GM12892 (cell line): ENCODE measurements at places on chromosomes 11 and 22.

DNA sequence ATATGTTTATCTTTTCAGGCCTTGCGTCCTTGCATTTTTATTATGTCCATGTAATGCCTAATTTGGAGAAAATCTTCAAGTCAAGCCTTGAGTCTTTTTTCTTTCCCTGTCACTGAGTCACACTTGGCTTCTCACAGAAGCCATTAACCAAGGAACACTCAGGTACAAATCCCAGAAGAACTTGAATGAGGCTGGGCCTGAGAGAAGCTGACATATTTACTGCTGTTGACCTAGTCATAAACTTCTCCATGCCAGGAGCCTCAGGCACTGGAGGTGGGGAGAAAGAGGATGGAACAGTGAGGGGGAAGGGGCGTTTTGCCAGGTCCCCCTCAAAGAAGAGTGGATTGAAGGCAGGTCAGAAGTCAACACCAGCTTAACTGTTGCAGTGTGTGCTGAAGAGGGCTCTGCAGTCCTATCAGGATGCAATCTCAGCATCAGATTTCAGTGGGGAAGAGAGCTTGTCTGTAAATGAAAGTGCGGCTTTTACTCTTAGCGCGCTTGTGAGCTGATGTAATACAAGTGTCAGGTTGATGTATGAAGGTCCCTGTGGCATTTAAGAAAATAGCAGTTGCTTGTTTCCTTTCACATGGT, 526.0 kb downstream of the ETS1 start:
- DNase-seq, result no peak

DNA sequence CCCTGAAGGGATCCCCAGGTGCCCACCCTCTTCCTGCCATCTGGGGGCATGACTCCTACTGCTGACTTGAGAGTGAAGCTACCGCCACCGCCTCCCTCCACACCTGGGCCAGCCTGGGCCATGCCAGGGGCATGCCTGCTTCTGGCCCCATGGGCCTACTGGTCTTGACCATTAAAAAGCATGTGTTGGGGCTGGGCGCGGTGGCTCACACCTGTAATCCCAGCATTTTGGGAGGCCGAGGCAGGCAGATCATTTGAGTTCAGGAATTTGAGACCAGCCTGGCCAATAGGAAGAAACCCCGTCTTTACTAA, 37.7 kb upstream of the CCDC188 start:
- DNase-seq, result no peak

DNA sequence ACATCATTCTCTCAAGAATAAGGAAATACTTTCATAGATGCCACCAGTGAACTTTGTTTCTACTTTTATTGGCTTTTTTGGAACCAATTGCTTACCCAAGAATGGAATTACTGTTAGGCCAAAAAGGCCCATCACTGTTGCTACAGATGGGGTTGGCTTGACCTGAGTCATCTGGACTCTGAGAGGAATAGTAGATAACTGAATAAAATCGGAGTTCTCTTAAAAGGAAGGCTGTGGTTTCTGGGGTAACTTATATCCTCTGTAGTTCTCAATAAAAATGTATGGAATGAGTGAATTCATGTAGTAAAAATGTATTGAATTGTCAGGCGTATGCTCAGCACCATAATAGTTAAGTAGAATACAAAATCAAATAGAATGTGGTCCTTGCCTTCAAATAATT, 56.6 kb downstream of the ARHGEF12 start:
- DNase-seq, result no peak

DNA sequence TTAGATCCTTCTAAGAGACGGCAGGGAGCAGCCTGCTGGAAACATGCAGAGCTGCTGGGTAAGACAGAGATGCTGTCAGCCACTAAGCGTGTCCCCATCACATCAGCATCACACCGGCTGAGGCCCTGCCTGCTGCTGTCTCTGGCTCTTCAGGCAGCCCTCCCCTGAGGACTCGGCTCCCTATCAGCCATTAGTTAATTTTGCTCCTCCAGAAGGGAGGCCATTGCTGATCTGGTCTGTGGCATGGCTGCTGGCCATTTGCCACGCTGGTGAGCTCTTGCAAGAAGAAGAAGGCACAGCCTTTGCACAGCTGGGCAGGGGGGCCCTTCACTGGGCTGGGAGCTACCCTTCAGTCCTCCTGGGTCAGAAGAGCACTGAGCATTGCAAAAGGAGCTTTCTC, 131.2 kb upstream of the PARVA start:
- no peak for DNase-seq

- DNase-seq, result no peak
These were observed 19.9 kb downstream of the ANO1 start for GRCh38 chr11:70097783-70098563.

GRCh38 chr11:2703363-2704141, 3.8 kb upstream of the KCNQ1OT1 start:
- DNase-seq, result no peak

GRCh38 chr11:46306296-46306853, 28.9 kb downstream of the CREB3L1 start:
- no peak for DNase-seq

DNA sequence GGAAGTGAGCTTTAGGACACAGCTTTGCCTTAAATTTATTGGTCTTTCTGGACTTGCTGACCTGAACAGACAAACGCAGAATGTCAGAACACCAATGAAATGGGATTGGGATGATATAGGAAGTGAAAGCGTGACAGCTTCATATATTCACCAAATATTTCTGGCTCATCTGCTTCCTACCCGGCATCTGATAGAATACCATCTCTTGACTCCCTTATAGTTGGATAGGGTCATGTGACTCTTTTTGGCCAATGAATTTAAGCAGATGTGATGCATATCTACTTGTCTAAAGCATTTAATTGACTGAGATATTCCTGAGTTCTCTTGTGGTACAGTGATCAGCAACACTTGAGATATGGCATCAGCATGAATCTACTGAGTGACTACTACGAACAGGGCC, 2.5 kb upstream of the CAPRIN1 start:
- no peak for DNase-seq

DNA sequence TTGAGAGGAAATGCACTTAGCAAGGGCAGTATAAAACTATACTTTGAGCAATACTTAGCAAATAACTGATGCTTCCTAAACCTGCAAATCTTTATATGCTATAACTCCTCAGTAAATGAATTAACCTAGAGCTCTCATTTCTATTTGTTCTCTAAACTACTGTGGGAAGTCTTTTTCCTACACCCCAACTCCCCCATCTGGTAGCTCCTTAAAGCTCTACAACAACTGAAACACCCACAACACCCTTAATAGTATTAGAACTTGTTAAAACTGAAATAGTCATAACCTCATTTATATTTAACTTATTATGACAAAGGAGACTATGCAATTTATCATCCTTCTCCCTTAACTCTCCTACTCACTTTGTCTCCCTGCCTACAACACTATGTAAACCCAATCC, 43.4 kb downstream of the GUCY1A2 start:
- no peak for DNase-seq

GRCh38 chr11:12983336-12983735, 25.8 kb upstream of the RASSF10 start:
- no peak for DNase-seq

DNA sequence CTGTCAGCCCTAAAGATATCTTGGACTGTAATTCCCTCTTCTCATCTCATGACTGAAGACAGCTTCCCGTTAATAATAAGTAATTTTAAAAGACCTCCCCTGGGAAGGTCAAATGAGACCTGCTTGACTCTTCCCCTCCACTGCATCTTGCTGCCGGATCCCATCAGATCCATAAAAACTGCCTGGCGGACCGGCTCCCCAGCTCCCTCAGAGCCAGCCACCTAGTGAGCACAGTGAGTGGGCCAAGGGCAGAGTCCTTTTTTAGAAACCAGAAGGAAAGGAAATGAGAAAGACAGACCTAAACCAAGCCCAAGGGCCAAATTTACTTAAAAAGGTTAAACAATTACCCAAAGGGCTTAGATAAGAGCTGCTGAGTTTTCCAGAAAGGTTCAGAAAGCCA, 595.3 kb downstream of the OPCML start:
- no peak for DNase-seq

DNA sequence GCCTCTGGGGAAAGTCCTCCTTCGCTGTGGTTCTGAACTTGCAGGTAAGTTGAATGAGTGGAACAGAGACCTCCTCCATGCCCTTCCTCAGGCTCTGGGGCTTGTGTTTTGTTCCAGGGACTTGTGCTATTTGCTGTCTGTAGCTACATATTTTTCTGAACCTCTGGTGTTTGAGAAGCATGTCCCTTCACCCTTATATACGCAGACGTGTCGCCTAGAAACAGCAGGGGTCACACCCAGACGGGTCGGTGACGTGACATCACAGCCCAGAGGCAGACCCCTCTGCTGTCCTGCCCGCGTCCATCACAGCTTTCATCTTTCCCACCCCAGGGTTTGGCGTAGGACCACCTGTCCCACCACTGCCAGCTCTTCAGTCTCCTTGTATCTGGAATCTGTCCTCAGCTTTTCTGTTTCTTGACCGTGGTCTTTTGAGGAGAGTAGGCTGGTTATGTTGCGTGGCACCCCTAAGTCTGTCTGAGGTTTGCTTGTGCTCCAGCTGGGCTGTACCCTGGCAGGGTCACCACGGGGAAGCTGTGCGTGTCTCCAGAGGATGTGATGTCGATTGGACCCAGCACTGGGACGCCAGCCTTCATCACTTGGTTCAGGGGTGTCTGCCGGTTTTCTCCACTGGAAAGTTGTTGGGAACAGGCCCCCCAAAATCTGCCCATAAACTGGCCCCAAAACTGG, 13.4 kb upstream of the MUC5B start:
- DNase-seq, result no peak

DNA sequence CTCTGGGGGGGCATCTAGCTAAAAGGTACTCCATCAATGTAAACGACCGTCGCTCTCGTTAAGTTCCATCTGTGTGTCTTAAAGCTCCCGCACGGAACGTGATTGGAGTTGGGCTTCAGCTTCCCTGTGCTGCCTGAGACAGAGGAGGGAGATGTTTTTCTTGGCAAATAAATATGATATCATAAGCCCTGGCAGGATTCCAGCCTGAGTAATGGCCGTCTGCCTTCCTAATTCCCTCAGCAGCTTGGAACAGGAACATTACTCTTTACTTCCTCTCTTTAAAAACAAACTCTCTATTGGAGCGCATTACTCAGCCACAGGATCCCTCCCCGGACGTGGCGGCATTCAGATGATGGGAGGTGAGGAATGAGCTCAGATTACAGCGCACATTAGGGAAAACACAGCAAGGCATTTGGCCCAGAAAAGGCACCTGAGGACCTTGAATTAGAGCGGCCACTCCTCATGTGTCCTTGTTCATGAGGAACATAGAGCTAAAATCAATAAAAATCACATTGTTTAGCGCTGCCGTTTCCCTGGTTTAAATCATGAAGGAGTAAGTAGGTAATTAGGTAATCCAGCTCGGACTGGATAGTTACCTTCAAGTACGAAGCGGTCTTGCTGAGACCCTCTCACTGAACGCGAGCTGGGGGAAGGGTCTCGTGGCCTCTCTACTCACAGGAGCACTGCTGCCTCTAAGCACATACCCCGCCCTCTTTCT, 230.4 kb downstream of the ST3GAL4 start:
- no peak for DNase-seq

DNA sequence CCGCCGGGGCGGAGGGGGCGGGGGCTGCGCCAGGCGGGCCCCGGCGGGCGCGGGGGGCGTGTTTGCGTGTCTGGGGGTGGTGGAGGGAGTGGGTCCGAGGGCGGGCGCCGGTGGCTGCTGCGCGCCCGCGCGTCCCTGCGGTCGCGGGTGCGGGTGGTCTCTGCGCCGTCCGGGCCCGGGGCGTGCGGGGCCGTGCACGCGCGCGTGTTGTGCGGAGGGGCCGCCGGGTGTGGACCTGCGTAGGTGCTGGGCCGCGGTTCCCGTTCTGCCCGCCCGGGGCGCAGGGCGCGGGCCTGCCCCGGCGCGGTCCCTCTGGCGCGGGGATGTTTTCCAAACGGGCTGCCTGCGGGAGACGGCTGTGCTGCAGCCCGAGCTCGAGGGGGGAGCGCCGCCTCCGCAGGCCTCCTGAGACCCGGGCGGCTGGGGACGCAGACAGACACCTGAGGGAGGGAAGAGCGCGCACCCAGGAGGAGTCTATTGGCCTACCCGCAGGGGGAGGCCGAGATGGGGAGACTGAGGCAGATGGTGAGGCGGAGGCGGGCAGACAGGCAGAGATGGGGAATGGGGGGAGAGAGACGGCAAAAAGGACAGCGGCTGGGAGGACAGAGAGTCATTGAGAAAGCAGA, 442 bp downstream of the PELI3 start:
- DNase-seq, result peak; percentile 60

GRCh38 chr11:58506935-58507334, 970 bp downstream of the OR5B21 start:
- DNase-seq, result no peak

DNA sequence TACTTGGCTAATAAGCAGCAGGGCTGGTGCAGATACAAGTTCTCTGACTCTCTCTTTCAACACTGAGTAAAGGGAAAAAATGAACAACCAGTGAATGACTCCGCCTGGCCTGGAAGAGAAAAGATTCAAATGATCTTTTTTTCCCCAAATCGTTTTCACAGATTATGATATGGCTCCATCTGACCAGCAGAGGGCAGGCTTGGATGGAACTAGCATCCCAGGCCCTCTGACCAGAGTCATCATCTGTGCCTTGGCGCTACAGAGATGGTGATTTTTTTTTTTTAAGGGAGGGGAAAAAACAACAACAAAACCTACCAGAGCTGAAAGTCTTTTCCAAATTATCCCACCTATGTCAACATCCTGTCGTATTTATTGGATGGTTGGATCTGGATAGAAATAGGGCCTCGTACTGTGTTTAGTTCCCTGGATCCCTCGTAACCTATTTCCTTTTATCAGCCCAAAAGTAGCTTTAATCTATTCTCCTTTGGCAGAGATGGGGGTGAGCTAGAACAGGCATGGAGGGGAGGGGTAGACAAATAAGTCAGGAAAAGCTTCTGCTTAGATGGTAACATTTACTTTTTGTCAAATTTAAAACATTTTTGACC, 69.7 kb downstream of the PRSS23 start:
- DNase-seq, result peak; percentile 6

- DNase-seq, result no peak
These were observed 100.1 kb downstream of the NAT10 start for GRCh38 chr11:34205326-34206035.

- DNase-seq, result no peak
These were observed 8.4 kb upstream of the CTR9 start for GRCh38 chr11:10742460-10743208.
